Stimulated activated CD8-positive, alpha-beta memory T cell treated with anti-CD3 and anti-CD28 coated beads, Interleukin-4, amount 100 ng/mL, for 4 hours (primary cell): ENCODE measurements at places on chromosomes 7 and 10.

GRCh38 chr10:65419629-65420028 lies 1506.2 kb upstream of the LRRTM3 start:
- no peak for DNase-seq

- no peak for DNase-seq
Measured at GRCh38 chr7:4748231-4748681, 27.2 kb upstream of the AP5Z1 start.

DNA sequence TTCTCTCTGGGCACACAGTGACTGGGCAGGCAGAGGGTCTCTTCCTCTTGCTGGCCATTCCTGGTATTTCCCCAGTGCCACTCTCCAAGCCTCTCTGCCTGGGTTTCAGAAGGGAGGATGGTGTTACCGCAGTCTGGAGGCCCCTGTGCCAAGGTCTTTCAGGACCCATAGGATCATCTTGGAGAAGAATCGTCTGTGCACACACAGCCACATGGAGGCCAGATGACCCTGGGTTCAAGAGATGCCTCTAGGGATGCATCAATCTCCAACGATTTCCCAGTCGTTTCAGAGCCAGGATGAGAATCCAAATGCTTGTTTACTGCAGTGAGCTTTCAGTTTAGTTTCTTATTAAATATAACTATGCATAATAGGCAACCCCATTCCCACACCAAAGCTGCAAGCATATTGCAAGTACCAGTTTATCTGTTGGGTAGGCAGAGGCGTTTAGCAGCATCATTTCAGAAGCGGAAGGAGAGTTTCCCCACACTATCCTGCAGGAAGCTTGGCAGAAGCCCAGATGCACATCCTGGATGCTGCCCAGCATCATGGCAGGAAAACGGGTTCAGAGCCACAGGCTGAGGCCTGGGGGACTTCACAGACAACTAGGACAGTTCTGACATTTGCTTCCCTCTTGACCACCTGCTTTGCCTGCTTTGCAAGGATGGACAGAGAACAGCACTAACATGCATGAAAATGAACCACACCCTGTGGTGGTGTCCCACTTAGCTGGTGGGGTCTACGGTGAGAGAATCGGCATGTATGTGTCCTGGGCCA lies 134.7 kb upstream of the FAM20C start:
- DNase-seq = no peak

DNA sequence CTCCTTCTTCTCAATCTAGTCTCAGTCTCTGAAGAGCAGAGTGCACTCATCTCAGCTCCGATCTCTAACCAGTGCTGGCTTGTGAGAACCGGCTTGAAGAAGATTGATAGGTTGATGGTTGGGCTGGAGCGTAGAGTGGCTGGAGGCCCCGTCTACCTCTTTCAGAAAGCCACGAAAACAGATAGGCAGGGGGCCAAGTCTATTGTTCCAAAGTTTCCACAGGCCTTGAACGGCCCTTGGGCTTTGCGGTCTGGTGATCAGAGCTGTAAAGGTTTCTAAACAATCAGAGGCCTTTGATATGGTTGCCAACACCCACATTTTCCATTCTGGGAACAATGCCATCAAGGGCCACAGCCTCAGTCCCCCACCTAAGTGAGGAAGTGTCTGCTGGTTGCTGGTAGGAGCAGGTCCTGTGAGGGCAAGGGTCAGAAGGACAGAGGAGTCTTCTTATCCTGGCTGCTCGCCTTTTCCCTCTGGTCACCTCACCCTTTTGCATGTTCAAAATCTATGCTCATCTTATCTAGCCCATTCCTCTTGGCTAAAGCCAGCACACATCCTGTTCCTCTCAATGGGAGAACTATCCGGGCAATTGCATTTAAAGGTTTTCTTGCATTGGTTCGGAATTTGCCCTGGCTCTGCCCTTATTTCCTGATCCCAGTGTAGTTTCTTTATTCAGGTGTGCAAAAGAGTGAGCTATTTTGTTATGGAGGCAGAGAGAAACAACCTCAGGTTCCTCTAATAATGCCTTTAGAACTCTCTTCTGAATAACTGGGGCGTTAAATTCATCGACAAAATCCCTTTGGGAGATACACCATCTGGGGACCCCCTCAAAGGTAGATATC lies 70.3 kb upstream of the KMT2E start:
- peak; percentile 46 for DNase-seq

DNA sequence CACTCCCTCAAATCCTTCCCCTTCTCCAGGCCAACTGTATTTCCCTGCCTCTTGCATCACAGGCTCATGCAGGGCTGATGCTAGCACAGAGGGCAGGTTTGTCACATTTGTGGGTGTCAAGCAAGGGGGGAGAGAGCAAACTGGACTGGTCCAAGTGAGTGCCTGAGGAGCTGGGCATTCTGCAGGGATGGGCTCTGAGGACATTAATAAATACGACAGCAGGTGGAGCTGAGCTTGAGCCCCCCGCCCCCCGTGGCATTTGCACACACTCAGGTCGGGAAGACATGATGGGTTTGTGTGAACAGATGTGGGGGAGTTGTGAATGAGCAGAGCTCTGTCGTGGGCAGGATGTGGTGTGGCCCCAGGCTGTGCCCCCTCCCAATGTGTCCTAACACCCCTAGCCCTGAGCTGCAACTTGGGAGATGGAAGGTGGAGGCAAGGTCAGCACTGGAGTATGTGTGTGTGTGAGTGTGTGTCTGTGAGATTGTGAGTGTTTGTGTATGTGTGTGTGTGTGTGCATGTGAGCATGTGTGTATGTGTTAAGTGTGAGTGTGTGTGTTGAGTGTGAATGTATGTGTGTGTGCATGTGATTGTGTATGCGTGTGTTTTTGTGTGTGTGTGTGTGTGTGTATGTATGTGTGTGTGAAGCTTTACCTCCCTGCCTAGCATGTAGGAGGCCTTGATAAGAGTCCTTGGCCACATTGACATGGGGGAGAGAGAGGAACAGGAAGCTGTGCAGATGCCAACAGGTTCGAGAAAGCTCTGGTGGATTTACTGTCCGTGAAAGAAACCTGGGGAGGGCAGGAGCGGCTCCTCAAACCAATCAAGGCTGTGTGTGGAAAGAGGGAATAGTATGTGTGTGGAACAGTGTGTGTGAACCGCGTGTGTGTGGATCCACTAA lies 9.1 kb downstream of the RASSF4 start:
- DNase-seq = no peak

GRCh38 chr7:4764402-4765007 lies 10.9 kb upstream of the AP5Z1 start:
- DNase-seq = no peak

- no peak for DNase-seq
Measured at GRCh38 chr10:91010952-91011351, 90.1 kb upstream of the ANKRD1 start.

DNA sequence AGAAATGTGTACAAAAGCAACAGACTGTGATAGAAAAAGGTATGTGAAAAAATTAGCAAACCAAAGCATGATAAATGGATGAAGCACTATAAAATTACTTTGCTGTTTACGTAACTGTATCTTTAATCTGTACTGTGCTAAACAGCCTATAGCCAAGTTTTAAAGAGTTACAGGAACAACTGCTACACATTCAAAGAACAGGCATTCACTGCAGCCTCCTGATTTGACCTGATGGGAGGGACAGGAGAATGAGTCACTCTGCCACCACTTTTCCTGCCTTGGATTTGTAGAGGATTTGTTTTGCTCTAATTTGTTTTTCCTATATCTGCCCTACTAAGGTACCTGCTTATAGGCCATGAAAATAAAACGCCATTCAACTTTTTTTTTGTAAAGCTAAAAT lies 116.1 kb downstream of the FANK1 start:
- no peak for DNase-seq

DNA sequence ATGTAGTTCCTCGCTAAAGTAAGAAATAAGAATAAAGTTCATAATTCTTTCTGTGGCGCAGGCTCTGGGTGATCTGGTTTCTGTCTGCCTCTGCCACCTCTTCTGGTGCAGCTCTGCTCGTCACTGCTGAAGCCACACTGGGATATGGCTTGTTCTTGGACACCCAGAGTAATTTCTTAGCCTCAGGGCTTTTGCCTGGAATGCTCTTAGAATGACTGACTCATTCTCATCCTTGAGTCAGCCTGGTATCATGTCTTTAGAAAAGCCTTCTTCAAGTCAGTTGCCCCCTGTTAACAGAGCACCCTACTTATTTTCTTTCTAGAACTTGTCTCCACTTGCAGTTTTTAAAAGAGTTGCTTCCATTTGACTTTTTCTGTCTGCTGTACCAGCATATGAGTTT lies 2.0 kb downstream of the ZSCAN25 start:
- DNase-seq = no peak

GRCh38 chr10:125407000-125407502 lies 246.7 kb upstream of the CTBP2 start:
- no peak for DNase-seq

- no peak for DNase-seq
Measured at GRCh38 chr7:36157527-36158320, 4.7 kb downstream of the EEPD1 start.

DNA sequence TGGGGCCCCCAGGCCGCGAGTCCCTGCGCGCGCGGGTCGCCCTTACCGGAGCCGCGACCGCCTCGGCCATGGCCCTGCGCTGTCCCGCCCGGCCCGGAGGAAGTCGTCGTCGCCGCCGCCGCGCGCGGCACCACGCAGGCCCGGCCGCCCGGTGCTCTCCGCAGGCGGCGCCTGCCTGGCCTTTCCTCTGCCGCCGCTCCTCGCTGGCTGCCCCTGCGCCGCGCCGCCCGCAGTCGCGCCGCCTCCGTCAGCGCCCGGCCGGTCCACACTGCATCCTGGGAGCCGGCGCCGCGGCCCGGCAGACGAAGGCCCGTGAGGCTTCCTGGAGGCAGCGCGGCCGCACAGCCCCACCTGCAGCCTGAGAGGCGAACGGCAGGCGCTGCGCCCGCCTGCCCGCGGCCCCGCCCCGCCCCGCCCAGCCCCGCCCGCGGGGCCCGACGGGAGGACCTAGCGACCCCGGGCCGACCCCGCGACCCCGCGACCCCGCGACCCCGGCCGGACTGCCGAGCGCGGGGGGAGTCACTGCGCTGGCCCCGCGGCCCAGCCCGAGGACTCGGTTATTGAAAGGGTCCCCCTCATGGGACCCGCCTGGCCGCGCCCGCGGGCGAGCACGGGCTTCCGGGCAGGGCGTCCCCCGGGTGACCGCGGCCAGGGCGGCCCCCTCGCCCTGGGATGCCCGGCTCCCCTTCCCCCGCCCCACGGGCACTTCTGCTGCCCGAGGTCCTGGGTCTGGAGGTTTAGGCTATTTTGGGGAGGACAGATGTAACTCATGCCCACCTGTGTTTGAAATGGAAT lies at the start of gene ZNF746:
Gene ZNF746 (minus strand): TSS at position 343 of the 795 bp plus-strand sequence. CDS start 273 bp downstream, at position 70.
- peak; percentile 41 for DNase-seq

DNA sequence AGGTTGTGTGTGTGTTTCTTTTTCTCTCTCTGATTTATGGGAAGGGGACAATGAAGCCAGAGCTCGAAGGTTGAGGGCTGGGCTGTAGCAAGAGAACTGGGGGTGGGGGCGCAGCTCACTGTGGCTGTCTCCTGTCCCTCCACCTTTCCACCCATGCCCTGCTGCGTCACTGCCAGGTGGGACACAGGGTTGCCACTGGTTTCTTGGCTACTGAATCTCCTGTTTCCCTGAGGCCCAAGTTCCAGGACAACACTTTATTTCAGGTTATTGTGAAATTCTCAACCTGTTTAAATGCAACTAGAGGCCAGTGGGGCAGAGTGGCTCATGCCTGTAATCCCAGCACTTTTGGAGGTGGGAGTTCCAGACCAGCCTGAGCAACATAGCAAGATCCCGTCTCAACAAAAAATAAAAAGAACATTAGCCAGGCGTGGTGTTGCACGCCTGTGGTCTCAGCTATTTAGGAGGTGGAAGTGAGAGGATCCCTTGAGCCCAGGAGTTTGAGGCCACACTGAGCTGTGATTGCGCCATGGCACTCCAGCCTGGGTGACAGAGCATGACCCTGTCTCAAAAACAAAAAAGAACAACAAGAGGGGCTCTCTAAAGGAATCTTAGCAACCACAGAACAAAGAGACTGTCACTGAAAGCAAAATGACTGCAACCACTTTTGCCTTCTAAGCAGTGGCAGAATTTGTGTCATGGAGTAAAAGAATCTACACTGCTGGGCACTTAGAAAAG lies 22.6 kb downstream of the TBATA start:
- no peak for DNase-seq

GRCh38 chr7:112898432-112899290 lies 108.5 kb upstream of the TMEM168 start:
- DNase-seq = peak; percentile 5

GRCh38 chr7:48049850-48050249 lies 14.5 kb downstream of the C7orf57 start:
- DNase-seq = no peak

GRCh38 chr10:11339013-11339412 lies 272.4 kb downstream of the USP6NL start:
- DNase-seq = no peak

DNA sequence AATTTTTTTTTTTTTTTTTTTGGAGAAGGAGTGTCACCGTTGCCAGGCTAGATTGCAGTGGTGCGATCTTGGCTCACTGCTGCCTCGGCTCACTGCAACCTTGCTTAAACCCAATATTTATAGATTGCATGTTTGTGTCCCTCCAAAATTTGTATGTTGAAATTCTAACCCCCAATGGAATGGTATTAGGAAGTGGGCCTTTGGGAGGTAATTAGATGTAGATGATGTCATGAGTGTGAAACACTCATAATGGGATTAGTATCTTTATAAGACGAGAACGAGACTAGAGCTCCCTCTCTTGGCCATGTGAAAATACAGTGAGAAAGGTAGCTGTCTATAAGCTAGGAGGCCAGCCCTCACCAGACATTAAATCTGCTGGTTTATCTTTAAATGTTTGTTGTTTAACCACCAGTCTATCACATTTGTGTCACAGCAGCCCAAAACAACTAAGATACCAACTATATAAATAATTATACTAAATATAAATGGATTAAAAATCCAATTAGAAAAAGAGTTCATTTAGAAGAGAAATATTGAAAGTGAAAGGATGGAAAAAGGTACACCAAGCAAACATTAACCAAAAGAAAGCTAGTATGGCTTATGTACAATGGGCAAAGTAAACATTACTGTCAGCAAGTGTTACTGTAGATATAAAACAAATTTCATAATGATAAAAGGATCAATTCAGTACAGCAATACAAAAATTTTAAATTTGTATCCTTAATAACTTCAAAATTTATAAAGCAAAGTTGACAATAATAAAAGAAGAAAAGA lies 9.3 kb downstream of the TCAF1 start:
- no peak for DNase-seq

- no peak for DNase-seq
Measured at GRCh38 chr7:39664057-39664456, 40.7 kb downstream of the RALA start.

- DNase-seq = no peak
Measured at GRCh38 chr10:29479981-29480954, 154.5 kb downstream of the SVIL start.

DNA sequence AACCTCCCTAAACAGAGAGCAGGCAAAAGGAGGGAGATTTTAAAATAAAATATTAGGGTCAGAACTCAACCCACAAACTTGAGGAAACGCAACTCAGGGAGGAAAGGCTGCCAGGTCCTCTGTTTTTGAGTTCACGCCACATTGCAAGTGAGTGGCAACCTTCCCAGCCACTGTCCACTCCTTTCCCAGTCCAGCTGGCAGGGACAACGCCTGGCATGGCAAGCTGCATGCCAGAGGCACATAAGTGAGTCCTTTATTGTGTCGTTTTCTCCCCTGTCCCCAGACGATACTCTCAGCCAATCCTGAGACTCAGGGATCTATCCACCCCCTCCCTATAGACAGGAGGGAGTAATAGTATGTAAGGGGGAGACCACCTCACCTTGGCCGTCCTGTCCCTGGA lies 22.4 kb downstream of the FBXW4 start:
- no peak for DNase-seq

GRCh38 chr10:44046605-44047004 lies 338.3 kb downstream of the CXCL12 start:
- DNase-seq = no peak

GRCh38 chr10:35346248-35346647 lies 9.9 kb downstream of the CCNY start:
- DNase-seq = no peak

- DNase-seq = no peak
Measured at GRCh38 chr10:5512881-5513612, 11.7 kb upstream of the CALML3 start.
